ENCODE measurements at places on chromosomes 7 and 10.

GRCh38 chr7:117248829-117249228 is 74.0 kb downstream of the WNT2 start:
- no peak for DNase-seq

- DNase-seq, result no peak
Measured at GRCh38 chr7:43905209-43905946, 1.0 kb downstream of the URGCP start.

DNA sequence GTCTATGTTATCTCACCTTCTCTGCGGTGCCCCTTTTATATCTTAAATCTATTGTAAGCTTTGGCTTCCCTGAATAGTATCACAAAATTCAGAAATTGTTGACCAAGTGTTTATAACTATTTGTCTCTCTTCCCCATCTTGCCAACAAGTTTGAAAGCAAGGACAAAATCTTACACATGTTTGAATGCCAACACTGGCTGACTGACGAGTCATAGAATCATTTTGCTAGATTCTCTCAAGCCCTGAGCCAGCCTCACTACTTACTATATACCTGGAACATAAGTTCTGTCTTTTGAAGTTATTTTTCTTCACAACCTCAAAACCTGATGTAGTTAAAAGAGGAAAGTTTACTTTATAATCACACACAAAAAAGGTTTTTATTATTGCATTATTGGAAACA is 700.7 kb downstream of the PHTF2 start:
- DNase-seq, result no peak

GRCh38 chr10:104435822-104436221 is 82.2 kb downstream of the CFAP58 start:
- DNase-seq, result no peak

- peak; percentile 2 for DNase-seq
Measured at GRCh38 chr7:149879271-149879743, 5.5 kb downstream of the ATP6V0E2 start.

DNA sequence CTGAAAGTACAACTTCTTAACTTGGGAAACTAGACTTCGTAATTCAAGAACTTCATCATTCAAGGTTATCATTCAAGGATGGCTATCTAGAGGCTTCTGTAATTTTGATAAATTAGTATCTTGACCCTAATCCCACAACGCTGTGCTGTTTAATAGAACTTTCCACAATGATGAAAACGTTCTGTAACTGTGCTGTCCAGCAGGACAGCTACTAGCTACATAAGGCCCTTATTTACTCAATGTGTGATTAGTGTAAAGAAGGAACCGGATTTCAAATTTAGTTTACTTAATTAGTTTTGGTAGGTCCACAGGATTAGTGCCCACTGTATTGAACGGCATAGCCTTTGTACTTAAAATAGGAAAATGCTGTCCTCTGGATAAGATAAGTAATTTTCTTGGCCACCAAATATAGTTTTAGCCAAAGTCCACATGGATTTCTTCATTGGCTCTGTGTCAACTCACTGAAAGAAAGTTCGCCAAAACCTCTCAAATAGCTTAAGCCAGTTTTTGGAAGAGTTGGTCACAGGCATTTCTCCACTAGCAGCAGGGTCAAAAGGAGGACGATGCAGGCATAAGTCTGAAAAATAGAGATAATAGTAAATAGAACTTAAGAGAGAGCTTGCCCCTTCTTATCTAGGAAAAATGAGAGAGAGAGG is 17.3 kb downstream of the DGKI start:
- DNase-seq, result no peak

DNA sequence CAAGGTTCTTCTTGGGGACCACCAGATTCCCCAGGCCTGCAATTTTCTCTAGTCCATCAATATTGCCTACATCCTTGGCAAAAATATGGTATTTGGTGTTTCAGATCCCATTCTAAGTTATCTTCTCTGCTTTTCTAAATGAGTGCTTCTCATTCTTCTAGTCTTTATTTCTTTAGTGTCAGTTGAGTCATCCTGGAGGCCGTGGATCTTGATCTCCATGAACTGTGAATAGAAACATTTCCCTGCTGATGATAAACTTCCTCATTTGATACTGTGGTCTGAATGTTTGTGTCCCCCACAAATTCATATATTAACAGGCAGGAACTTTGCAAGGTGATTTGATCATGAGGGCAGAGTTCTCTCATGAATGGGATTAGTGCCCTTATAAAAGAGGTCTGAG is 779.3 kb downstream of the INHBA start:
- DNase-seq, result no peak

GRCh38 chr10:75788394-75789205 is 357.2 kb downstream of the LRMDA start:
- DNase-seq, result no peak

DNA sequence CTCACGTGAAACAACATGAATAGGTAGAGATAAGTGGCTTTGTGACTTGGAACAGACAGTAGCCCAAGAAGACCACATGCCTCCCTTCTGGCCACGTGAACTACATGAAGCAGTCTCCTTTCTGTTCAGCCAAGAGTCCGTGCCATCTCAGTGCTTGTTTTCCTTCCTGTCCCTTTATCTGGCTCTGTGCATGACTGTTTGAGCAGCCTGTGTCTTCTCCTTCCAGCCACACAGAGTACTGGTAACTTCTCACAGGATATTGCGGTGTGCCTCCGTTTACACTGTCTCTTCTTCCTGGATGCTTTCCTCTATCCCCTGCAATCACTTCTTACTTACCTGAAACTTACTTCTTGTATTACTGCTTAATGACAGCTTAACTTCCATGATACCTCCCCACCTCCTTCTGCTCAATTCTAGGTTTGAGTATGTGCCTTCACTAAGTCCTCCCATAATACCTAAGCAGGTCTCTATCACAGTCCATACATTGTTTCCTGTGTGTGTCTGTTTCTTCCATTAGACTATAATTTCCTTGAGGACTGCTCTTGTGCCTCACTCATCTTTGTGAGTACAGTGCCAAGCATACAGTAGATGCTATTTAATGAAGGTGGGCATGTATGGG is 748.7 kb downstream of the AUTS2 start:
- DNase-seq, result no peak

- DNase-seq, result no peak
Measured at GRCh38 chr10:78405231-78405630, 371.6 kb downstream of the RPS24 start.

DNA sequence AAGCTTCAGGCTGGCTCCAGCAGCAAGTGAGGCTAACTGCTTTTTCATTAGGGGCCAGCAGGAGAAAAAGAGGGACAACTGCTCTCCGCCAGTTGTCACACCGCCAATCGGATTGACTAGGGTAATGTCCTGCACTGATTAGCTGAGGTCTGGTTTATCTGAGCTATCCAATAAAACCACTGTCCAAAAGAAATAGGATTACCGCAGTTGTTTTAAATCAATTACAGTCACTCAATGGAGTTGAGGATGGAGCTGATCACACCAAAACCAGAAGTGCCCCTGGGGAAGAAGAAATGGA is 351.4 kb upstream of the NPVF start:
- no peak for DNase-seq

DNA sequence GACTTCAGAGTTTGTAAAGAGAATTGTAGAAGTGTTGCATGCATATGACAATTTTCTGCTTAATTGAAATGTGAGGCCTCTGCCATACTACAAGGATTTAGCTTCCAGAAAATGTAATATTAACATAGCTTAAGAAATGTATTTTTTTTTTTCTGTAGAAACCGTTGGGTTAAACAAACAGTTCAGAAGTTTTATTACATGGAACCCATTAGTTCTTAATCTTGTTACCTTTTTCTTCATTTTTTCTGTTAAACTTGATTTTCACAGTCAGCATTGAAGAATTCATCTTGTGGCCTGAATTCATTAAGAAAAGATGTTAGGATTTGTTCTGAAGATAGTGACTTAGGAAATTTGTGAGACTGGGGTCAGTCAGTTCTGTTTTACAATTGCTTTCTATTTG is 4.9 kb downstream of the PTEN start:
- DNase-seq, result no peak

DNA sequence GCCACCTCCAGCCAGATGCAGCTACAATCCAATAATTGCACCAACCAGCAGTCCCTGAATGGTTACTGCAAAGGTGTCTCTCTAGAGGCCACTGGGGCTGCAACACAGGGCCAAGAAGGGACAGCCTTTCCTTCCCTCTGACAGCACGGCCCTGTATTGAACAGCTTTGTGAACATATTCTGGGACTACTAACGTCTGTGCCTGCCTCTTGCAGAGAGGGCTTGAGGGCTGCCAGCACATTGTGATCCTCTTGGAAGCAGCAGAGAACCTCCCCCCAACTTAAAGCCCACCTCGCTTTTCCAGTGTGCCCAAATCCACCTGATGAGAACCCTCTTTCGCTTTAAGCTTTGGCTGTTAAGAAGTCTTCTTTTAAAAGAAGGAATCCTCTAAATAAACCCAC is 415.9 kb downstream of the RPS24 start:
- no peak for DNase-seq

- DNase-seq, result no peak
Measured at GRCh38 chr10:43863859-43864591, 215.3 kb upstream of the ZNF32 start.

GRCh38 chr10:33483124-33483815 is 148.8 kb upstream of the NRP1 start:
- no peak for DNase-seq

DNA sequence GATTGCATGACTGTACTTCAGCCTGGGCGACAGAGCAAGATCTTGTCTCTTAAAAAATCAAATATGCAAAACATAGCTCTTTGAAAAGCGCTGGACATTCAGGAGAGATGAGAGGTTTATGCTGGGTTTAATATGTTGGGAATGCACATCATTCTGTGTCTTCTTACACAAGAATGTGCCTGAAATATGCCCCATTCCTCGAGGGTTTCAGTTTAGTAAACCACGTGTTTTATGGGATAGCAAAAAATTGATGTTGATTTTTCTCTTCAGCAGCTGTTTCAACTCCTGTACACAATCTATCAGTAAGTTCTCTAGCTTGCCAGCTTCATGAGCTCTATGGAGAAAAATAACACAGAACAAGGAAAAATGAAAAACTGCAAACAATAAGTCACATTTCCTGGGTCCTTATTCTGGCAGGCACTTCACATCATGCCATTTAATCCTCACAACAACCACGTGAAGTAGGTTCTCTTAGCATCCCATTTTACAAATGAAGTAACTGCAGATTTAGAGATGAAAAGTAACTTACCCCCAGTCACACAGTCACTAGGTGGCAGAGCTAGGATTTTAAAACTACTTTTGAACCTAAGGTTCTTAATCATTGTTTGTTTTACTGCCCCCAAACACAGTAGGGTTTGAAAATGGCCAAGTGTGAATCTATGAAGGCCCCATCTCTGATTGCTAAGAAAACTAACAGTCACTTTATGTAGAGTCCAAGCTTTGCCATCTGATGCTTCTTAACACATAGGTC is 423.6 kb downstream of the PHTF2 start:
- no peak for DNase-seq

DNA sequence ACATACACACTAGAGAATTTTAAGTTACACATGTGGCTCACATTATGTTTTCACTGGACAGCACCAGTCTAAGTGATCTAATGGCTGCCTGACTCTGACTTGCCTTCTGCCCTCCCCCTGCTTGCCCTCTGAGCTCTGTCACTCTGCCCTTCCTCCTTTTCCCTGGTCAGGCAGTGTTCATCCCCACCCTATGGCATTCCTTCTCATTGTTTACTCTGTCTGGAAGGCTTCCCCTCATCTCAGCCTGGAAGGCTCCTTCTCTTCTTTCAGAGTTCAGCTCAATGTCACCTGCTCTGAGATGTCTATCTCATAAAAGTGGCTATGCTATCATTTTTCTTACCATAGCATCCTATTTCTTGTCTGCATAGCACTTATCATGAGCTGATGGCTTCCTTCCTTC is 305.7 kb downstream of the BMPER start:
- no peak for DNase-seq

DNA sequence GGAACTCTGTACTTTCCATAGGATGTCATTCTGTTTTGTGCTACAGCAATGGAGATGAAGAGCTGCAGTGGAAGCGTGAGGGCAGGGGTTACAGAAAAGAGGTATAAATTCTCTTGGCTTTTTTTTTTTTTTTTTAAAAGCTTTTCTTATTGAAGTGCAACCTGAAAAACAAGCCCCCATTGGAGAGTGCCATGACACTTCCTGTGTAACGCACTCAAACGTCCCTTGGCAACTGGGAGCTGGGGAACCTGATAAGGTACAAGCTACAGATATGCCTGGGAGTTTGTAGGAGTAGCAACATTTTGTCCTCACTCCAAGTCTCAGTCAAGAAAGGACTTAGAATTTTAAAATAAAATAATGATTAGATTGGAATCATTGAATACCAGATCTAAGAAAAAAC is 512.1 kb downstream of the RPS24 start:
- DNase-seq, result no peak

- DNase-seq, result no peak
Measured at GRCh38 chr7:99505324-99505662, 831 bp downstream of the ZKSCAN5 start.

- no peak for DNase-seq
Measured at GRCh38 chr10:5683065-5683464, 1.6 kb upstream of the TASOR2 start.

GRCh38 chr7:29878081-29878688 is 71.9 kb downstream of the WIPF3 start:
- DNase-seq, result no peak

DNA sequence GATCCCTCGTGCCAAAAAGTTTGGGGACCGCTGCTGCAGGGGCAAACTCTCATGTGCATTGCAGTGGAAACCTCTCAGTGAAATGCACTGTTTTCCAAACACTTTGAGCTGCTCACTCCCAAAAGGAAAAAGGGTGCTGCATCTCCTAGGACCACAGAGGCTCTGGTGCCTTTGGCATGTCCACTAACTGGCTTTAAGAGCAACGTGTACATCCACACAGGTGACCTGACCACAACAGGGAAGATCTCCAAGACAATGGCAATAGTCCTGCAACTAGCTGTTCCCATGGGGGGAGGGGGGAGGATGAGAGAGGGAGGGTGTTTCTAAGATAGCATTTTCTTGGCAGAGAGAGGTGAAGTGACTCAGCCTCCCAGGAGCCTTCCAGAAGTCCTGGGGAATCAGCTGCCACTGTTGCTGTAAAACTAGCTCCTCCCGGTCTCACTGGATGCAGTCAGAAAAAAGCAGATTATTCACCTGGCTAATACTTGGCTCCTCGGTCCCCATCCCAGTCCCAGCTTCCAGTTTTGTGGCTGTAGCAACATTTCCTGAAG is 181.7 kb downstream of the HECW1 start:
- DNase-seq, result no peak

GRCh38 chr10:55374060-55374459 is 573.0 kb upstream of the PCDH15 start:
- DNase-seq, result no peak
